ENCODE measurements at places on chromosomes 2 and 18.

DNA sequence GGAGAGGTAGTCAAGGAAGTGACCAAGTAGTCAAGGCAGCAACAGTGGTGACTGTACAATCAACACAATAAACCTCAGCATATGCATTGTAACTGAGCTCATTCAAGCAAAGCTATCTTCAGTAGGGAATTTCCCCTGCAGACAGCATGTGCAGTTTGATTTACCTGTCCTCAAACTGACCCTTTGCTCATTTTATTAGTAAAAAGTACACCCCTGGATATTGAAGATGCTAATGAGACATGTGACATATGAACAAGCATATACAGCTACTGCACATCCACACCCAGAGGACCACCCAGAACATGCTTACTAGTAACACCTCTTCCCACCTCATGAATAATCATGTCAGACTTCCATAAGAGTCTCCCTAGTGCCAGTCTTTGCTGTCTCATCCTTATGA lies 15.4 kb downstream of the C2orf81 start:
- DNase-seq = no peak

DNA sequence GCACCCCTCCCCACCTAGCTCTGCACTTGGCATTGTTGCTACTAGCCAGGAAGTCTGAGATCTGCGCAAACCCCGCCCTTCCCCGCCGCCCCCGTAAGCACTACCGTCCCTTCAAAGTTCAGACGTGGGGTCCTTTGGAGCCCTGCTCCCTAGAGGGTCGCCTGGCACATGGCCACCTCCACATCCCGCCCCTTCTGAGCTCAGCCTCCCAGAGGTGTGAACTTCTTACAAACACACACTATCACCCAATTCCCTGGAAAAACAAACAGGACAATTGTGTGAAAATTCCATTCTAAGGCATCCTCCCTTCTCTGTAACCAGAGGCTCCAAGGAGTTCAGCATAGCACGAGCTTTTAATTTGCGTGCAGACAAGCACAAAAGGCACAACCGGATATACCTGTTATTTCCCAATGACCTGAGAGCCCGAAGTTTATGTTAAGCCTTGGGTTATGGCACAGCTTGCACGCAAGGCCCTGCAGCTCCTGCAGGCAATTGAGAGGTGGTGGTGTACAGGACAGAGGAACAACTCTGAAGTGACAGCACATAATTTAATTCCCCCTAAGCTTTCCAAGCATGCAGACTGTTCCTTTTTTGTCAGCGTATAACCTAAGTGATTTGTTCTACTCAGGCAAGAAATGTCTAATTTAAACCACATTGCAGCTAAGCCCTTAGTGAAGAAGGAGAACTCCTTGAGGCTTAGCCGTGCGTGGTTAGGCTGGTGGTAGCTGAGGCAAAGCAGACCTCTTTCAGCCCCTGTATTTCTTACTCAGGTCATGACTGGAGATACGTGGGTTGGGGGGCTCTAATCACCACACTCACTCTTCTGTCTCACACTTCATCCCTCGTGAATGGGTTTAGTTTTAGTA lies 20.3 kb upstream of the CYP1B1 start:
- DNase-seq = no peak

DNA sequence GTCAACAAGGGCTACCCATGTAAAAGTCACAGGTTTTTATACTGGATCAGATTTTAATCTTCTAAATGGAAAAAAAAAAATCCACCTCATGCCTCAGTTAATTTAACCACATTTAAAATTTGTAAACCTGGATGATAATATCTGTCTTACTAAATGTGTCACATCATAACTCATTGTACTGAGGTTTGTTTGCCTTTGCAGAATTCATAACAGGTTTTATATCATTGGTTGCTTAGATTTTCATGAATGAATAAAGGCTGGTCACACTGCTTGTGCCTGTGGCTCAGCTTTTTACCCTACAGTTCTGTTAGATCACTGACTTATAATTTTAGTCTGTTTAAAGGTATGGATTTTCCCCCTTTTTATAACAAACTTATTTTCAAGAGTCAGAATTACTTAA lies 48.9 kb downstream of the PSMD14 start:
- DNase-seq = no peak

- no peak for DNase-seq
Measured at GRCh38 chr2:110115291-110116032, at the start of gene MALL. MALL (minus strand) TSS chr2:110115822; CDS start chr2:110115792, 30 bp downstream.

DNA sequence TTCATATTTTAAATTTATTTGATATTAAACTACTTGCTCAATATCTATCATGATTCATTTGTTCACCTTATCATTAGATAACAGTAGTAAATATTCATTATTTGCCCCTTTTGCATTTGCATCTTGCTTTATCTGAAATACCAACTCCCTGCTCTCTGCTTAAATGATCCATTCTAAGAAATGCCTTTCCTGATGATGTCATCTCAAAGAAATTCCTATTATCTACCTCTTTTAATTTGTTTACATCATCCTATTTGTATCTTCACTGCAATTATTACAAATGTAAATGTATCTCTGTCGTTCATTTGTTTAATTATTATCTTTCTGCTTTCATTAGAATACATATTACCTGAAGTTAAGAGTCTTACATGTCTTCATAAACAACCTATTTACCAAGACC lies 549.9 kb downstream of the CBLN2 start:
- DNase-seq = no peak

DNA sequence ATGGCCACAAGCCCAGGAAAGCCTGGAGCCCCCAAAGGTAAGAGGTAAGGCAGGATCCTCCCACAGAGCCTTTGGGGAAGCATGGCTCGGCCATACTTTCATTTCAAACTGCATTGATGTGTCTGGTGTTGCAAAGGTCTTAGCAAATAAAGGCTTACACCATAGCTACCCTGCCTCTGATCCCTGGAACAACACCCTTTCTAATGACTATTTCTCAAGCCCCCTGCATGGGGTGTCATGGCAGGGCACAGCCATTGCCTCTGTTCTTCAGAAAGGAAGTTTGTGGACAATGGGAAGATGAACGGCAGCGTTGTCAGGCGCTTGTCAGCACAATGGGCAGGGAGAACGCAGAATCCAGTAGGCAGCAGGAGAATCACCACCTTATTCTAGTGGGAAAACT lies 435.0 kb upstream of the SMIM21 start:
- DNase-seq = no peak

DNA sequence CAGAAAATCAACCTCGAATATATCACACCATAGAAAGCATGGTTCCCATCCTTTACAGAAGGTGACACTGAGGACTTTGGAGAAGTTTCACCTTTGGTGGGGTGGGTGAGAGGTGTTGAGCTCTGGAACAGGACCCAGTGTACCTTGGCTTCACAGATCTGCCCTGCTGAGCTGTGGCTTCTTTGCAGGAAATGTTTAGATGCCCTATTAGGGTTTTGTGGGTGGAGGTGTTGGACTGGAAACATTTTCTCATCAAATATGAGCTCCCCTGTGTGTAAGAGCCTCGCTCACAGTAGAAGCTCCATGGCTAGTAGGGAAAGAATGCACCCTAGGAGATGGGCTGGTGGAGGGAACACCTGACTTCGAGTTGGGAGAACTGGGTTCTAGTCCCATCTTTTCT lies 55.6 kb downstream of the RPL37A start:
- DNase-seq = no peak

DNA sequence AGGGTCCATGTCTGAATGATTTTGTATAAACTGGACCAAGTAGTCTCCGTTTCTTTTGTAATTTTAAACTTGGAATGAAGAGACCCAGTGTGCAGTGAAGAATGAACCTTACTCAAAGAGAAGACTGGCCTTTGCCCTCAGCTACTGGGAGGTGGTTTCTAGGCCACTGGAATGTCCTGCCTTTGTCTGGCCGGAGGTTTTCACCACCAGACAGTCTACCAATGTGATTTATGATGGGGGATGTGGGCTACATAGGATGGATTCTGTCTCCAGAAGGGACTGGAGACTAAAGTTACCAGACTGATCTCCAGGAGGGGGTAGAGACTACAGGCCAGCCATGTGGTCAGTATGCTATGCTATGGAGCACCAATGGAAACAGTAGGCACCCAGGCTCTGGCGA lies 42.8 kb upstream of the RAB31 start:
- DNase-seq = no peak

- DNase-seq = no peak
Measured at GRCh38 chr2:44843641-44844310, 97.7 kb upstream of the SIX3 start.

GRCh38 chr2:19799881-19800780 lies 101.7 kb downstream of the TTC32 start:
- DNase-seq = no peak

- no peak for DNase-seq
Measured at GRCh38 chr2:191061381-191061980, 47.5 kb upstream of the STAT1 start.

GRCh38 chr2:43238813-43239212 lies 12.4 kb upstream of the ZFP36L2 start:
- DNase-seq = no peak

DNA sequence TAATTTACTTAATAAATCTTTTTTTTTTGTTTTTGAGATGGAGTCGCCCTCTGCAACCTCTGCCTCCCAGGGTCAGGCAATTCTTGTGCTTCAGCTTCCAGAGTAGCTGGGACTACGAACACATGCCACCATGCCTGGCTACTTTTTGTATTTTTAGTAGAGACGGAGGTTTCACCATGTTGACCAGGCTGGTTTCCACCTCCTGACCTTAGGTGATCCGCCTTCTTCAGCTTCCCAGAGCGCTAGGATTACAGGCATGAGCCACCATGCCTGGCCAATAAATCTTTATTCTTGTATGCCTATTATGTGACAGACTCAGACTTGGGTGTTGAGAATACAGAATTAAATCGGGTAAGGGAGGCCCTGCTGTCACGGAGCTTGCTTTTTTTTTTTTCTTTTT lies 16.7 kb upstream of the ASXL2 start:
- DNase-seq = no peak

DNA sequence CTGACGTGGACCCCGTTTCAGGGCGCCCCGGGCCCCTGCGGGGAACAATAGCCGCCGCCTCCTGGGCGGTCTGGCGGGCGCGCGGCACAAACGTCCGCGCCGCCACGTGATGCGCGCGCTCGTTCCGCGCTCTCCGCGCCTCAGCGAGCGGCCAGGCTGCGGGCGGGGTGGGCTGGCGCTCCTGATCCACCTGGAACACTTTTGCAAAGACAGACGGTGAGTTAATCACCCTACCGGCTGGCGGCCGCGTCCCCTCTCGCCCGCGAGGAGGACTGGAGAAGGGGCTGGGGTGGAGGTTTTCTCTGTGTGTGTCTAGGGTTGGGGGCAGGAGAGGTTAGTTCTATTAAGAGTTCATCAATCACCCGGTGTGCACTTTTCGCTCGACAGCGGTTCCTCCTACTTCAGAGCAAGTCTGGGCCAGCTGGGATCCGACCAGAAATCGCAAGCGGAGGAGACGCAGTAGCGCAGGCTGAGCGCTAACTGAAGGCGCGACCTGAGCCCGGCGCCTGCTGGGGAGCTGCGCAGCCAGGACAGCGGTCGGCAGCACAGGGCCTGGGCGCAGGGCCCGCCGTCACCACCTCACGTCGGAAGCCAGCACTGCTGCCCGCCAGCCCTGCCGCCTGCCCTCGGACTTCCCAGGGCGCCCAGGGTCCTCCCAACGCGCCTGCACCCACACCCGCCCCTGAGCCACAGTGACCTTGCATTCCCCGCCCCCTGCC lies 10.3 kb upstream of the HOXD1 start:
- no peak for DNase-seq

DNA sequence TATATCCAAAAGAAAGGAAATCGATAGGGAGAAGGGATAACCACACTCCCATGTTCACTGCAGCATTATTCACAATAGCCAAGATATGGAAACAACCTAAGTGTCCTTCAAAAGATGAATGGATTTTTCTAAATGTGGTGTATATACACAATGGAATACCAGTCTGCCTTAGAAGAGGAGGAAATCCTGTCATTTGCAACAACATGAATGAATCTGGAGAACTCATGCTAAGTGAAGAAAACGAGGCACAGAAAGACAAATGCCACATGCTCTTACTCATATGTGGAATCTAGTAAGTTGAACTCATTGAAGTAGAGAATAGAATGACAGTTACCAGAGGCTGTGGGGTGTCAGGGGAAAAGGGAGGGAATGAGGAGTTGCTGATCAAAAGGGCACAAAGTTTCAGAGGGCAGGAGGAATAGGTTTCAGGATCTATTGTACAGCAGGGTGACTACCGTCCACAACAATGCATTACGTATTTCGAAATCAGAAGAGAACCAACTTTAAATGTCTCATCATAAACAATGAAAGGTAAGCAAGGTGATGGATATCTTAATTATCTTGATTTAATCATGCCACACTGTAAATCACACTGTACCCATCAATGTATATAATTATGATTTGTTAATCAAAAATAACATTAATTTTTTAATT lies 46.1 kb downstream of the SIGLEC15 start:
- DNase-seq = peak; percentile 35

GRCh38 chr2:16258350-16258749 lies 318.0 kb downstream of the MYCN start:
- DNase-seq = no peak

DNA sequence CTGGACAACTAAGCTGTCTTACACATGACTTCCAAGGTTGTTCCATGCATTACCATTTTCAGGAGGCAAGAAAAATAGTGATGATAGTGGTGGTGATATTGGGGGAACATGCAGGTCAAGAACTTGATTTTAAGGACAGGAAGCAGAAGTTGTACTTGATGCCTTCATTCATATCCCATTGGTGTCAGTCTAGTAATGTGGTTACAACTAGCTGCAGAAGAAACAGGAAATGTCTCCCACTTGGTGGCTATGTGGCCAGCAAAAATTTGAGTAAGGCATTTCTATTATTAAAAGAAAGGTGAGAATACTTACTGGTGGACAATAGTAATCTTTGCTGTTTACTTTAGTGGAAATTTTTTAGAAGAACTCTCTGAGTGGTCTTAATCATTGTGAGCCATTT lies 103.4 kb downstream of the ALMS1 start:
- no peak for DNase-seq

- DNase-seq = peak; percentile 71
Measured at GRCh38 chr18:57666818-57667497, 45.3 kb upstream of the NARS1 start.

GRCh38 chr2:178484245-178485041 lies 4.2 kb downstream of the PLEKHA3 start:
- DNase-seq = peak; percentile 44

DNA sequence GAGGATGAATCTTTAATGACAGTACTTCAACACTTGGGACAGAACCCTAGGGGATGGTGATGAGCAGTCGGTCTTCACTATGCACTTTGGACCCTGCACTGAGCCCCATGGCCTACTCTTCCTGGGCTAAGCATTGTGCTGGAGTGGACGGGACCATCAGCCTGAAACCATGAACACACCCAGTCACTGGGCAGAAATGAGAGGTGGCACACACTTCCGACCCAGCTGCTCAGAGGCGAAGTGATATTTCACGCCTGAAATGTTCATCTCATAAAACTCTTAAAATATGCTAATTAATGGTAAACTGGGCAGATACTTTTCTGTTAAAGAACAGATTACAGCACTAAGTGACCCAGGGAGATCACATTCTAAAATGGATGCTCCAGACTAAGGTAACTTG lies 150.3 kb upstream of the NDUFV2 start:
- no peak for DNase-seq

DNA sequence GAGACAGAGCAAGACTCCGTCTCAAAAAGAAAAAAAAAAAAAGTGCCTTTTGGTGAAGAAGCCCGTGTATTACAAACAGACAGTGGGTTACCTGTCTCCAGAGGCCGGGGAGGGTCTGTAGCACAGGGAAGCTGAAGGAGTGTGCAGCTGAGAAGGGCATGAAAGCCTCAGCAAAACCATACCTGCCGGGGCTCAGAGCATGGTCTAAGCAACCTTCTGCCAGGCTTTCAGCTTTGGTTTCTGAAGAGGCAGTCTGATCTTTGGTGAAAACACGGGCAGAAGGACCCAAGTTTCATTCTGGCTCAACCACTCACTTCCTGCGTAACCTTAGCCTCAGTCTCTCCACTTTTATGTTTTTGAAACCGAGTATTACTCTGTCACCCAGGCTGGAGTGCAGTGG lies 21.5 kb downstream of the SH2D6 start:
- DNase-seq = no peak

Data from fibroblast of pulmonary artery (primary cell).